ENCODE measurements at places on chromosomes 16 and 17. TPM values are rescaled to one million over a fixed set of nuclear protein-coding genes. Genes with fewer than 3 reads are reported as not detected.
A peak's percentile ranks its signal among the peaks of the same experiment; 100 is the strongest.

Gene UBALD2
- total RNA-seq = 32.8 TPM

Gene PRRT2
- 6.7 TPM for total RNA-seq

DNA sequence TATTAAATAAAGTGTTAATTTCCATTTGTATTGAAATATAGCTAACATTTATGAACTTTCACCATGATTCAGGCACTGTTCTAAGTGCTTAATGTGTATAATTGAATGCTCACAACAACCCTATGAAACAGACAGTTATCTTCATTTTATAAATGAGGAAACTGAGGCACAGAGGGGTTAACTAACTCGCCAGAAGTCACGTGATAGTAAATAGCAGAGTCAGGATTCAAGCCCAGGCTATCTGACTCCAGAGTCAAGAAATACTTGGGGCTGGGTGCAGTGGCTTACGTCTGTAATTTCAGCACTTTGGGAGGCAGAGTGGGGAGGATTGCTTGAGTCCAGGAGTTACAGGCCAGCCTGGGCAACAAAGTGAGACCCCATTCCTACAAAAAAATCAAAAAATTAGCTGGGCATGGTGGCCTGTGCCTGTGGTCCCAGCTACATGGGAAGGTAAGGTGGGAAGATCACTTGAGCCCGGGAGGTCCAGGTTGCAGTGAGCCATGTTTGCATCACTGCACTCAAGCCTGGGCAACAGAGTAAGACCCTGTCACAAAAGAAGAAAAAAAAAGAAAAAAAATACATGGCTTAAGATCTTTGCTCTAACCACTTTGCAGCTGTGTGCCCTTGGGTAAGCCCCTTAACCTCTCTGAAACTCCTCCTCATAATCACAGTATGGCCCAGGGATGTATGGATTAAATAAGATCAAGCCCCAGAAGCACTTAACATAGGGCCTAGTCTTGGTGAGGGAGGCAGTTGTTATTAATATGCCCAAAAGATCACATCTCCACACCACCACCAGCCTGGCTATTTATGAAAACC is 29.0 kb downstream of the WSB1 start:
- DNase-seq = no peak

DNA sequence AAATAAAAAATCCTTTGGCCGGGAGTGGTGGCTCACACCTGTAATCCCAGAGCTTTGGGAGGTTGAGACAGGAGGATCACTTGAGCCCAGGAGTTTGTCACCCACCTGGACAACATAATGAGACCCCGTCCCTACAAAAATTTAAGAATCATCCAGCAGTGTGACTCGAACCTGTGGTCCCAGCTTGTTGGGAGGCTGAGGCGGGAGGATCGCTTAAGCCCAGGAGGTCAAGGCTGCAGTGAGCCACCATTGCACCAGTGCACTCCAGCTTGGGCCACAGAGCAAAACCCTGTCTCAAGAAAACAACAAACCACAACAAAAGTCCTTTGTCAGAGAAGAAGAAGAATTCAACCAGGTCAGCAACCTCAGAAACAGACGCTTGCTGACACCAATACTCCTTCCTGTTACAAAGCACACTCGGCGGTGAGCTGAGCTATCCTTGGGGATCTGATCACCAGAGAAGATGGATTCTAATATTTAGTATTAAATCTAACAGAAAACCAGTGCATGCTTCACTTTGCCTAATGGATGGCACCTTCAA is 12.9 kb upstream of the PVALEF start:
- DNase-seq = no peak

GRCh38 chr17:74259667-74260524 is 14.1 kb upstream of the DNAI2 start:
- DNase-seq = no peak

DNA sequence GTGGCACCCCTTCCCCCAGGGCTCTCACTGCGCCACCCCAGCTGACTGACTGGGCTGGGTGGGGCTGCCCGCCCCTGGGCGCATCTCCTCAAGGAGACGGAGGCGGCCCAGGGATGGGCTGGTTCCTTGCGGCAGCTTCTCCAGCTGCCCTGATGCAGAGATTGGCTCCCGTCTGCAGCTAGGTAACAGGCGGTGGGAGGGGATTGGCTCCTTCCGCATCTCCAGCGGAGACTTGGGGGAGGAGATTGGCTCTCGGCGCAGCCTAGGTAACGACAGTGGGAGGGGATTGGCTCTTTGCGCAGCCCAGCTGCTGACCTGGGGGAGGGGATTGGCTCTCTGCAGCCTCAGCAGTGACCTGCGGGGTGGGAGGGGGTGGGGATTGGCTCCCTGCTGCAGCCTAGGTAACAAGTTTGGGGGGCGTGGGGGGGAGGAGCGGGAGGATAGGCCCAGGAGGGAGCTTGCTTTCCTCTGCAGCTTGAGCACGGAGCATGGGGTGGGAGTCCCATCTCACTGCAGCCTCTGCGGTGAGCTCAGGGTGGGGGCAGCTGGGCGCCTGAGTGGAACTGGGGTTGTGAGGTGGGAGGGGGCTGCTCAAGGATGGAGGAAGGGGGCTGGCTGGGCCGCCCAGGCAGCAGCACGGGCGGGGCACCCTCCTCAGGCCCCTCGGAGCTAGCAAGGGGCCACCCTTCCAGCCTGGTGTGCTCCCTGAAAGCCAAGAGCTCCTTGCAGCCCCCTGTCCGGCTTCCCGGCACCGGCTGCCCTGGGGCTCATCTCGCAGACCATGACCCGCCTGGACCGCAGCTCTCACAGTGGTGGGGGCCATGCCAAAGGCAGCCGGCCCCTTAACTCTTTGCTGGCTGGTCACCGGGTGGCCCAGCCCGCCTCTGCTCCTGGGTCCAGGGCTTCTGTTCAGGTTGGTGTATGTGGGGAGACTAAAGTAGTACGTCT is 6.4 kb downstream of the NFE2L1 start:
- peak; percentile 75 for DNase-seq

DNA sequence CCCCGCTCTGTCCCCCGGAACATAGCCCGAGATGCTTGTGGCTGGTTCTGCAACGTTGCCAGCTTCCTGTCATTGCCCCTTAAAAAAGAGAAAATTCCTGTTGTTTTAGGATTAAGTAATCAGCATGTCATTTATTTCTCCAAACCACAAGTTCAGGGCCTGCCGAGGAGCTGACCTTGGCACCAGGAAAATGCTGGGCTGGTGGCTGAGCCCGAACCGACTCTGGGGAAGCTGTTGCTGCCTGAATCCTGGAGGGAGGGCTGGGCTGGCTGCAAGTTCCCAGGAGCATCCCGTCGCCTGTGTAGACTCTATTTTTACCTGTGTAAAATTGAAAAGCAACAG is 130.9 kb upstream of the FOXF1 start:
- peak; percentile 61 for DNase-seq

GRCh38 chr17:7483255-7484066 is 705 bp upstream of the POLR2A start:
- peak; percentile 83 for DNase-seq

DNA sequence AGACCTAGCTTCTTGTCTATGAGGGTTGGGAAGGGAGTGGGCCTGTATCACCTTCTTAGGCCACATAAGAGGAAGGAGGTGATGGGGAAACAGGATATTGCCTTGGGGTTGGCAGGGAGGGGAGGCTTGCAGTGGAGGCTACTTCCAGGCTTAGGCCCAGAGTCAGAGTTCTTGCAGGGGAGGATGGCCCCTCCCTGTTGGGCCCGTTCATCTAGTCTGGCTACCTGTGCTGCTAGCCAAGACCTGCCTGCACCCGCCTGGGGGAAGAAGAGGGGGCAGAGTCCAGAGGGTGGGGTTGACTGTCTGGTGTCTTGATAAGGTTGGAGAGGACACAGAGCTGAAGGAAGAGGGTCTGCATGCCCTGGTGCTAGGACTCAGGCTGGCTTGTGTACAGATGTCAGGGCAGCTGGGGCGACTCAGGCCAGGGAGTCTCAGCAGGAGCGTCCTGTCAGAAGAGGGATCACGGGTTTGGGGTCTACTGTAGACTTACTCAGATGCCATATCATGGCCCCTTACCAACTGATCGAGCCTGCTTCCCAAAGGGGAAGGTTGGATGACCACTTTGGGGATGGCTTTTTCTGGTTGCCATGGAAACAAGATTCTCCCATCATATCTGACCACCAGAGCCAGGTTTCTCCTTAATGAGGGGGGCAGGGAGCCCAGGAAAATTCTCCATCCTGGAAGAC is 5.3 kb downstream of the KDM6B start:
- no peak for DNase-seq

GRCh38 chr17:3222505-3222904 is 15.0 kb downstream of the OR1A1 start:
- no peak for DNase-seq

GRCh38 chr16:14017886-14018285 is 53.2 kb upstream of the MRTFB start:
- no peak for DNase-seq

DNA sequence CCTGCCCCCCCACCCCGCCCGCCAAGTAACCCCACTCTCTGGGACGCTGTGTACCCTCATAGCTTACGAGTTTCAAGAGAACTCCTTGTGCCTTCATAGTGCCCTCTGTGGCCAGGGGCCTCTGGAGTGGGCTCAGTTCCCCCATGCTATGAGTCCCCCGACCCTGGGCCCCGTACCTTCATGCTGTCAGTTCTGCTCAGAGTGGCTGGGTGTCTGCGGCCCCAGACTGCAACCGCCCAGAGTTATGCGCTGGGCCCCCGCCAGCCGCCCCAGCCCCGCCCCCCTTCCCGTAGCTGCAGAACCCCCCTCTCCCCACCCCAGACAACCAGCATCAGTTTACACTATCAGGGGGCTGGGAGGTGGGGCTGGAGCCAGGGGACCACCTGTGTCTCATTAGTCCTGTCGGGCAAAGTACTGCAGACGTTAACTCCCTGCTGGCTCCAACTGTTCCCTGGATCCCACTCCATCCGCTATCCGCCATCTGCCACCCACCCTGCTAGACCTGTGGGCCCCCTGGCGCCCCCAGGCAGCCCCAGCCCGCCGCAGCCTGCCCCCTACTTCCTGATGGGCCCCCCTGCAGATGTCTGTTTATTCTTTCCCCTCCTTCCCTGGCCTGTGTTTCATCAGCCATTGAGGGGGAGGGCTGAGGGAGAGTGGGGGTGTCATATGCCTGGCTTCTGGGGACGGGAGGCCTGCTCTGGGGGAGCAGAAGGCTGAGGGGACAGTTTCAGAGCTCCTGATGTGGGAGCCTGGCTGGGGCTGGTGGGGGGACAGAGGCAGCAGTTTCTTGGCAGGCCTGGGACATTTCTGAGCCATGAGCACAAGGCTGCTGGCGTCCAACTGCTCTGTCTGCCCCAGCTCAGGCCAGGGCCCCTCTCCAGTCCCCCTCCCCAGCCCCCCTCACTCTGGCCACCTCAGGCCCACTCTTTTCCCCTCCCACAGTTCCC is at the start of gene MFAP4:
Gene MFAP4, minus strand, starts transcription at position 217 of the 947 bp plus-strand sequence. Its CDS starts 35 bp downstream, at position 182.
- DNase-seq = peak; percentile 84

DNA sequence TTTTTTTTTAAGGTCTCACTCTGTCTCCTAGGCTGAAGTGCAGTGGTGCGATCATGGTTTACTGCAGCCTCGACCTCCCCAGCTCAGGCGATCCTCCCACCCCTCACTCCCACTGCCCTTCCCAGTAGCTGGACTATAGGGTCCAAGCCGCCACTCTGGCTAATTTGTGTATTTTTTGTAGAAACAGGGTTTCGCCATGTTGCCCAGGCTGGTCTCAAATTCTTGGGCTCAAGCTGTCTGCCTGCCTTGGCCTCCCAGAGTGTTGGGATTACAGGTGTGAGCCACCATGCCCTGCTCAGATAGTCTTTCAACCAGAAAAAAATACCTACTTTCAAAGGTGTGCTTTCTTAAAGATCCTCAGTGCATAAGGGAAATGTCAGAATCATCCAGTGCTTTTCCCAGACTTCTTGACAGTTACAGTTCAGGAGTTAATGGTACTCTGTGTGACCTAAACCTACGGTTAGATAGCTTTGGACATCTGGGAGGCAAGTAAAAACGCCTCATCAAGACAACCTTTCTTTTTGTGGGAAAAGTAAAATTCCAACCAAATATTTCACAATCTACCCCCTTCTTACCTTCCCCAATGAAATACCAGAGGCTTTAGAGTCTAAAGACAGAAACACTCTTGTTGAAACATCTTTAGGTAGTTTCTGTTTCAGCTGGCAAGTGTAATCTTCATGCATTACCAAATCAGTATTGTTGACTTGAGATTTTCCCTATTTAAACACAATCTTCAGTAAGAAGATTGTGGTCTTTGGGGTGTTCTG is 6.8 kb downstream of the RSPRY1 start:
- DNase-seq = peak; percentile 76

Gene KRT27
- not detected for total RNA-seq

Gene SPIRE2
- 2.6 TPM for total RNA-seq

Gene HSPB9
- not detected for total RNA-seq

- DNase-seq = no peak
These were observed 95.9 kb downstream of the RPTOR start for GRCh38 chr17:80640366-80641084.

Gene APPBP2
- total RNA-seq = 50.5 TPM

Gene ADAP2
- total RNA-seq = 1.1 TPM
